ENCODE measurements at places on chromosomes 2 and 18. TPM values are rescaled to one million over a fixed set of nuclear protein-coding genes. Genes with fewer than 3 reads are reported as not detected.

GRCh38 chr2:24919506-24920097, 435 bp downstream of the ADCY3 start:
- DNase-seq = peak; percentile 33

GRCh38 chr18:46587600-46587999, 69.4 kb downstream of the LOXHD1 start:
- no peak for DNase-seq

DNA sequence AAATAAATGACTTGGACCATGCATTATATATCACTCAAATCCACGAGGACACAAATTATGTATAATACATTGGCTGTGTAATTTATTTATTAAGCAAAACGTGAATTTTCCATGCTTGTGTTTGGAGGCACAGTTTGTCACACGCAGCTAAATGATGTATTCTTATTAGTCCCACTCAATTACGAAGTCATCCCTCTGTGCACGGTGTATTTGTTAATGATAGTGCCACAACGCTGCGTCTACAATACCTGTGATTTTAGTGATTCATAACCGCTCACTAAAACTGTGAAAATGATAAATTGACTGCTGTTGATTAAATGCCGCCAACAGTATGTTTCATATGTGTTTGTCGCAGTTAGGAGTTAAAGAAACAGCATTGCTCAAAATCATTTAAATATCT, 358.3 kb downstream of the ZNF516 start:
- DNase-seq = no peak

GRCh38 chr2:16682431-16683118, 16.9 kb upstream of the CYRIA start:
- DNase-seq = no peak

DNA sequence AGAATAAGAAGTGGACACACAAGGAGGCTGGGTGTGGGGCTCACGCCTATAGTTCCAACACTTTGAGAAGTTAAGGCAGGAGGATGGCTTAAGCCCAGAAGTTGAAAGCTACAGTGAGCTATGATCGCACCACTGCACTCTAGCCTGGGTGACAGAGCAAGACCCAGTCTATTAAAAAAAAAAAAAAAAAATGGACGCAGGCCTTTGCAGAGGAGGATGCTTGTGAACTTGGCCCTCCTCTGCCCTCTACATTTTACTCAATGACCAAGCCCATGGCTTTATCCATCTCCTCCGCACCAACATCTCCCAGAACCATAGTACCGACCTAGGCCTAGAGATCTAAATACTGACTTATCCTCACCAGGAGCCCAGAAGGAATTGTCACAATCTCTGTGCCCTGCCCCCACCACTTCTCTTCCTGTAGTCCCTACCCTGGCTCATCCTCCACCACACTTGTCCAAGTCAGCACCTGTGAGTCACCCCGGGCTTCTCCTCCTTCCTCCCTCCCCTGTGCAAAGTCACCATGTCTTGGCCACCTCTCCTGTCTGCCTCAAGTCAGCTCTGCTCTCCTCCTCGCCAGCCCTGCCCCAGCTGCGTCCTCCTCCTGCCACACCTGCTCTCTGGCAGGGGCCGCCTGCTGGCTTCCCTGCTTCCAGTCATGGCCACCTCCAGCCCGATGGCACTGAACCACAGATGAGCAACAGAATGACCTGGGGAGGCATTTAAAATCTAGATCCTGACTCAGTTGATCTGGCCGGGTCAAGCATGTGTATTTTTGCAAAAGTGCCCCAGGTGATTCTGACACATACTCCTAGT, 35.8 kb upstream of the ASPRV1 start:
- DNase-seq = no peak

GRCh38 chr2:202185156-202185555, 53.2 kb downstream of the SUMO1 start:
- no peak for DNase-seq

DNA sequence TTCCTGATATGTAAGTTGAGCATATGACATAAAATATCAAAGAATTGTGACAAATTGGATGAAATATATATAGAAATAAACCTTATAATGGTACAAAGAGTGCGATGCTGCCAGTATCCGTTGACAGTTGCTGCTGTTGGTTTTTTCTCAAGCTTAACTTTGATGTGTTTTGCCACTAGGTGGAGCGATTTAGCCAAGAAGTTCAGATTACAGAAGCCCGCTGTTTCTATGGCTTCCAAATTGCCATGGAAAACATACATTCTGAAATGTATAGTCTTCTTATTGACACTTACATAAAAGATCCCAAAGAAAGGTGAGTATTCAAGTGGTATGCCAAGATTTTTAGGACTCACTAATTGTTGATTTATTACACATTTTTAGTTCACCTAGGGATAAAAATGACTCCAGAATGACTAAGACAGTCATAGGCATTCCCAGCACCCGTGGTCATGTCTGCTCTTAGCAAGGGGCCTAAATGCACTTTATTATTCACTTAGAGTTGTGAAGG, 2.1 kb downstream of the RRM2 start:
- DNase-seq = peak; percentile 52

- no peak for DNase-seq
Observed at GRCh38 chr2:240983361-240983995, 14.9 kb upstream of the SNED1 start.

GRCh38 chr2:18117592-18117991, 239.1 kb downstream of the KCNS3 start:
- peak; percentile 25 for DNase-seq

DNA sequence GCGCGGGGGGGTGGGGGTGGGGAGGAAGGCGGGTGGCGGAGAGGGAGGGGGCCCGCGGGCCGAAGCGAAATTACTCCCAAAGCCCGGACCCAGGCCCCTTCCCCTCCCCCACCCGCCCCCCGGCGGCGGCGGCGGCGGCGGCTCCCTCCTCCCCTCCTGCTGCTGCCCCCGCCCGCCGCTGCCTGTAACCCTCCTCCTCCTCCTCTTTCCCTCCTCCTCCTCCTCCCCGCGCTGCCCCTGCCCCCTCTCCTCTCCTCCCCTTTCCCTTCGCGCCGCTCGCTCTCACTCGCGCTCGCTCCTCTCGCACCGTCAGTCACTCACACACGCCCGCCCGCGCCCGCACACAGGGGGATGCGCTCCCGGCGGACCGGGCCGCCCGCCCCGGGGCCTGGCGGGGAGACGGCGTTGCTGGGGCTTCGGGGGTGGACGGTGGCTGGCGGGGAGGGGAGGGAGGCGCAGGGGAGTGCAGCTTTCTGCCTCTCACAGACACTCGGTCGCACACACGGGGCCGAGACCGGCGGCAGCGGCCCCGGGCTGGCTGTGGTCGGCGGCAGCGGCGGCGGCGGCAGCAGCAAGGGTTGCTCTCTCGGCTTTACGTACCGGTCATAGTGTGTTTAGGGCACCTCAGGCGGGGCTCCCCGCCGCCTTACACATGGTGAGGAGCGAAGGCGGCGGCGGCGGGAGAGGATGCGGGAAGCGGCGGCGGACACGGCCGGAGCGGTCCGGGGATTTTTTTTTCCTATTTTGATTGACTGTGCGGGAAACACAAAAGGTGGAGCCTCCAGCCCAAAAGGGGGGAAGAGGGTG, 405 bp downstream of the SP3 start:
- peak; percentile 82 for DNase-seq

GRCh38 chr18:39724652-39725051, 2159.1 kb upstream of the CELF4 start:
- DNase-seq = no peak

- no peak for DNase-seq
Observed at GRCh38 chr2:128310094-128310716, 8.5 kb downstream of the HS6ST1 start.

GRCh38 chr2:207970147-207970825, 55.0 kb downstream of the PLEKHM3 start:
- no peak for DNase-seq

Gene ZBTB7C
- total RNA-seq = 0.45 TPM

Gene MDH1B
- total RNA-seq = 2.0 TPM

Gene SCN2A
- 0.55 TPM for total RNA-seq

Gene ZNF385B
- 3.4 TPM for total RNA-seq
